ENCODE measurements at places on chromosomes 13 and 19. TPM values are rescaled to one million over a fixed set of nuclear protein-coding genes. Genes with fewer than 3 reads are reported as not detected.

The NKG7 gene
- total RNA-seq, result 159 TPM

The ZSWIM4 gene
- total RNA-seq, result 5.0 TPM

The B3GNT8 gene
- 1.8 TPM for total RNA-seq

The GARIN5A gene
- total RNA-seq, result 0.33 TPM

The TGFBR3L gene
- total RNA-seq, result 2.1 TPM

The DDA1 gene
- 54.6 TPM for total RNA-seq

The NANOS3 gene
- total RNA-seq, result not detected

The ZNF540 gene
- total RNA-seq, result 20.1 TPM

The METTL21C gene
- total RNA-seq, result not detected

The ELF1 gene
- 313 TPM for total RNA-seq

The P2RY11 gene
- total RNA-seq, result 76.3 TPM

The ZNF221 gene
- 0.24 TPM for total RNA-seq

The ZNF471 gene
- 0.71 TPM for total RNA-seq

The AMER2 gene
- not detected for total RNA-seq

- no peak for DNase-seq
These were observed 38.7 kb downstream of the ZIC5 start for GRCh38 chr13:99932912-99933311.

DNA sequence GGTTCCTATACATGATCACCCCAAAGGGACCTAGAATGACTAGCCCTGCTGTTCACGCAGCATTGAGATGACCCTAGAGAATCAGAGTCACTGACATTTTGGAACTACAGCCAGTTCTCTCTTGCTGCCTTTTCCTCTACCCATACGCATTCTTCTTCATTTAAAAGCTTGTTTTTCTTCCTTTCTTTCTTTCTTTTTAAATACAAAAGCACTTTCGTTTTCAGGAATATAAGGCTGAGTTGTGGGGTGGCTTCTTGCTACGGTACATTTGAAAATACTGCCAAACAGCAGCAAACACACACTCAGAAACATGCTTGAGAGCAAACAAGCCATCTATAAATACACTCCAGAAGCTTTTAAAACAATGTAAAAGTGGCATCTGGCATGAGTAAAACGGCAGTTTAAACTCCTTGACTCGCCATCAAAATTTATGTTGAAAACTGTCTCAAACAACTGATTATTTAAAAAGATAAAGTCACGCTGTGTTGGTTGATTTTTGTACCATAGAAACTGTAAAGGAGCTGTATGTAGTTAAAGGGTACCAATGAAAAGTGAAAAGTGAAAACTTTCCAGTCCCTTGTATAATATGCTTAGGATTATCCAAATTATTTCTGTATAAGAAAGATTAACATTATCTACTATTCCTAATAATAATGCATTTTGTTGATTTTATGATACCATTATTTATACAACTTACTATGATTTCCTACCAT, 95.6 kb downstream of the PCDH9 start:
- DNase-seq, result no peak

GRCh38 chr19:6090634-6091033, 19.7 kb downstream of the RFX2 start:
- DNase-seq, result no peak

GRCh38 chr13:98651744-98652143, 74.8 kb upstream of the STK24 start:
- no peak for DNase-seq

GRCh38 chr19:48812094-48812929, 1.5 kb upstream of the BCAT2 start:
- DNase-seq, result peak; percentile 76

GRCh38 chr19:11191934-11192333, 5.4 kb downstream of the KANK2 start:
- DNase-seq, result no peak

- DNase-seq, result peak; percentile 53
These were observed 50.0 kb upstream of the GPR183 start for GRCh38 chr13:99357131-99357596.

- DNase-seq, result no peak
These were observed 658.4 kb downstream of the UQCRFS1 start for GRCh38 chr19:28554321-28555091.

GRCh38 chr13:45108716-45109101, 11.6 kb upstream of the GTF2F2 start:
- peak; percentile 7 for DNase-seq

DNA sequence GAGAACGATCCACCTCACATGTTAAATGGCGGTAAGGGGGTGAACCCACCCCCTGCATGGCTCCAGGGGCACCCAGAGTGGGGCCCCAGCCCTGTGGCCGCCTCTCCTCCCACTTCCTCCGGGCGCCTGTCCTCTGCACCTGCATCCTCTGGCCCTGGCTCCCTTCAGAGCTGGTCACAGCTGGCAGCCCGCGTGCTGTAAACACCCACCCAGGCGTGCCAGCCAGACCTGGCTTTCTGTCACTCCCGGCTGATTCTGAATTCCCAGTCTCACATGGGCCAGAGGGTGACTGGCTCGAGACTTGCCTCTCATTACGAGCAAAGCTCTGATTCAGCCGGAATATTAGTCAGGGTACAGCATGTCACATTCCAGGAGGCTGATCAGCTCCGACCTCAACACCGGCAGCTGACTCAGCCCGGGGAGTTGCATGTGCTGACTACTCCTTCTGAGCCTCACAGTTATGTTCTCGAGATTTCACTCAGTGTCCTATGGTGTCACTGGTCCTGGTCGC, 75.1 kb downstream of the GNG7 start:
- DNase-seq, result no peak

GRCh38 chr13:36887758-36888521, 32.1 kb downstream of the SMAD9 start:
- no peak for DNase-seq

DNA sequence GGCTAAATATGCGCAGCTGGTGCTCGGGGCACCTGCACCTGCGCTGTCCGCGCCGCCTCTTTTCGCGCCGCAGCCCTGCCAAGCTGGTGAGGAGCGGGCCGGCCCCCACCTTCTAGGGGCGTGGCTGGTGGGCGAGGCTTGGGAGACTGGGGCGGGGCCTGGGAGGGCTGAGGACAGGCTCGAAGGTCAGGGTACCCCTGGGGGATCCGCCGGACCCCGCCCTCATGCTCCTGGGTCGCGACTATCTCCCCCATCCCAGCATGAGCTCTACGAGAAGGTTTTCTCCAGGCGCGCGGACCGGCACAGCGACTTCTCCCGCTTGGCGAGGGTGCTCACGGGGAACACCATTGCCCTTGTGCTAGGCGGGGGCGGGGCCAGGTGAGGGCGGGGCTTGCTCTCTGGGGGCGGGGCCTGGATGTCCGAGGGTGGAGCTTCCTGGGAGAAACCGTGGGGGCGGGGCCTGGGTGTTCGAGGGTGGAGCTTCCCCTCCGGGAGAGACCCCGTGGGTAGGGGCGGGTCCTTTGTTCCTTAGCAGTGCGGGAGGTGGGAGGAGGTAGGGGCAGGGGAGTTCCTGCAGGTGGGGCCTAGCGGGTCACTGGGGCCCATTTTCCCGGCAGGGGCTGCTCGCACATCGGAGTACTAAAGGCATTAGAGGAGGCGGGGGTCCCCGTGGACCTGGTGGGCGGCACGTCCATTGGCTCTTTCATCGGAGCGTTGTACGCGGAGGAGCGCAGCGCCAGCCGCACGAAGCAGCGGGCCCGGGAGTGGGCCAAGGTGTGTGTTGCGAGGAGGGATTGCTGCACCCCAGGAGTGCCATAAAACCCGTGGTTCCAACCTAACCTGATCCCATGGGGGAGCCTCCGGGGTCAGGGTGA, 19.7 kb downstream of the PNPLA6 start:
- peak; percentile 36 for DNase-seq

DNA sequence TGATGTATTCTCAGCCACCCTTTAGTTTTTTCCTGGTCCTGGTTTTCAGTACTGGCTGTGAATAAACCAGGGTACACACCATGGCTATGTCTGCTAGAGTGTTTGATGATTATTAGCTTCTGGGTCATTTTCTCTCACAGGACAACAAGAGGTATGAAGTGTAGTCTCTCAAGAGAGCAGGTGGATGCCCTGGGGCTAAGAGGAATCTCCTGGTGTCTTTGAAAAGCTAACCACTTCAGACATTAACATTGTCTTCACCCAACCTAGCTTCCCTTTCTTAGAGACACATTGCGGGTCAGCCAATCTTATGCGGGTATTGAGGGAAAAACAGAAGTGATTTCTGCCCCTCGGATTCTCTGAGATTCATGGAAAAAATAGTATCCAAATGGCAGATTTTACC, 1.6 kb downstream of the ZNF730 start:
- DNase-seq, result no peak

- DNase-seq, result no peak
These were observed 4.5 kb downstream of the ABHD17A start for GRCh38 chr19:1880611-1881392.

- DNase-seq, result no peak
These were observed 371.6 kb upstream of the OBI1 start for GRCh38 chr13:79030513-79030912.

GRCh38 chr19:36209372-36209771, 5.1 kb downstream of the ZNF565 start:
- no peak for DNase-seq

DNA sequence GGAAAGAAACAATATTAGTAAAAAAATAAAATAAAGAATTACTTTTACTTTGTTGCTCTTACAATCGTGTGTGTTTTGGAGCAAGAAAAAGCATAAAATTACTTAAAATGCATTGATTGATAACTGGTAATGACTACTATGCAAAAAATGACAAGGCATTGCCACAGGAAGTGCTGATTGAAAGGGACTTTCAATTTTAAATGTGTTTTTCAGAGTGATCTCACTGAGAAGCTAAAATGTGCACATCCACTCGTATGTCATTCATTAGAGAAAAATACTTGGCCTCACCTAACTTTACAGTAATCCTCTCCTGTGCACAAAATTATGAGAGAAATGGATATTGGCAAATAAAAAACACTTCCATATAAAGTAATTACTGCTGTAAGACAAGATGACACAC, 934.9 kb downstream of the SLITRK6 start:
- no peak for DNase-seq

DNA sequence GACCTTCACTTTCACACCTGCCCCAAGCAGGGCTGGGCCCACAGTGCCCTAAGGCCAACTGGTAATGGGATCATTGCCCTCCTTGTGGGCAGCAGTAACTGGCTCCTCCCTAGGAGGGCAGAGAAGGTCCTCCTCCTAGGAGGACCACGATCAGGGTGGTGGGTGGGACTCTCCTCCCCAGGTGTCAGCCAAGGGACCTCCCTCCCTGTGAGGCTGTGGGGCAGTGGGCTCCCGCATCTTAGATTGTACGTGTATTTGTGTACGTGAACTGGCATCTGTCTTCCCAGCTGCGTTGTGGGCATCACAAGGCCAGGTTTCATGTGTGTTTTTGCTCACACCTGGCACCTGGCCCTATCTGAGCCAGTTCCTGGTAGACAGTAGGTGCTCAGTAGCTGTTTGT, 111.8 kb downstream of the SOX1 start:
- no peak for DNase-seq

DNA sequence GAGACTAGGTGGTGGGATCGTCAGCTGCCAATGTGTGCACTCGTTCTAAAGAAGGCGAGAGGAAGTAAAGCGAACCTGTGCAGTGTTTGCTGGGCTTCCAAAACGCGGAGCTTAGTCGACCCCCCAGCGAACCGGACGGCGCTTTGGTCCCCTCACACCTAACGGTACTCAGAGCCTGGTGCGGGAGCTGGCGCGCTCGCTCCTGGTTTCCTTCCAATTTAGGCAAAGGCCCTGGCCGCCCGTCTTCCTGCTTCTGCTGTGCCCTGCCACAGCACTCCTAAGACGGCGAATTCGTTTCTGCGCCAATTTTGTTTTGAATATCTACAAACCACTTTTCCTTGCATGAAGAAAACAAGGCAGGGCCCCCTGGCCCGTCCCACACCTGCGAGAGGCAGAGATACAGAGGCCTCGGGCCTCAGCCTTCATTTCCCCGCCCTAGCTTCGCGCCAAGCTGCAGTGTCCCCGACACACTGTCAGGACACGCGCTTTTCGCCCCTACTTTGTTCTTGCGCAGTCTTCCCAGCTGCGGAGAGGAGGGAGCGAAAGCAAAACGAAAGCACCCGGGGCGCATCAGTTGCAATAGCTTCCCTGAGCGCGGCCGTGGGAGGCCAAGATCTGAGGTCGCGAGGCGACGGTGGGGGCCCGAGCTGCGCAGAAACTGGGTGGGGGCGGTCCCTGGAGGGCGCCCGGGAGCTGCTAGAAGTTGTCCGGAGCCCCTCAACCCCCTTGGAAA, 111.9 kb downstream of the KCNRG start:
- DNase-seq, result peak; percentile 56

DNA sequence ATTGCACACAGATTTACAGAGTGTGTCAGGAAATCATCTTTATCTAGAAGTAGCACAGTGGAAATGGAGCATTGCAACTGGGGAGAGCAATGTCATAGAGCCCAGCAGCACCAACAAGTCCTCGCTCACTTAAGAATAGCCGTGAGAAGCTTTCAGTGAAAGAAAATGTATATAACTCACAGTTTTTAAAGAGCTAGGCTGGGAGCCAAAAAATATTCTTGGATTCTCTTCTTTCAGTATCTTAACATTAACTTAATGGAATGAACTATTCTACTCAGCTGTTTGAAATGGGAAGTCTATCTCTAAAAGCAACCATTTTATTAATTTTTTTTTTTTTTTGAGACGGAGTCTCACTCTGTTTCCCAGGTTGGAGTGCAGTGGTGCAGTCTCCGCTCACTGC, 329.6 kb downstream of the COG6 start:
- DNase-seq, result no peak

GRCh38 chr19:49553451-49554271, 25.9 kb downstream of the RCN3 start:
- DNase-seq, result peak; percentile 61
